ENCODE measurements at places on chromosomes 7 and 10.

GRCh38 chr10:69723653-69724052, 78.1 kb upstream of the COL13A1 start:
- DNase-seq, result no peak

DNA sequence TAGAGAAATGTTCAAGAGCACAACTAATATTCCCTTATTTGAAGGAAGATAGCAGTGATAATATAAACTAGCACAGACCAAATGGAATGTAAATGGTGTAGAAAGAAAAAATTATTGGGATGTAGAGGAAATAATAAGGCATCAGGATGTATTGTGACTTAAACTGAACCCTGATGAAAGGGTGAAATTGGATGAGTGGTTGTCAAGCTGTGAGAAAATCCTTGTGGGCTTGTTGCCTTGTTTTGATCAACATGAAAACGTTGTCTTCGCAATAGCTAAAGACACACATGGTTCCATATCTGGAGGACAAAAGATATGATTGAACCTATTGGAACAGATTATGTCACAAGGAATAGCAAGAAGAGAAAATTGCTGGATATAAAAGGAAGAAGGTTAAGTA, 40.3 kb upstream of the CNTNAP2 start:
- no peak for DNase-seq

DNA sequence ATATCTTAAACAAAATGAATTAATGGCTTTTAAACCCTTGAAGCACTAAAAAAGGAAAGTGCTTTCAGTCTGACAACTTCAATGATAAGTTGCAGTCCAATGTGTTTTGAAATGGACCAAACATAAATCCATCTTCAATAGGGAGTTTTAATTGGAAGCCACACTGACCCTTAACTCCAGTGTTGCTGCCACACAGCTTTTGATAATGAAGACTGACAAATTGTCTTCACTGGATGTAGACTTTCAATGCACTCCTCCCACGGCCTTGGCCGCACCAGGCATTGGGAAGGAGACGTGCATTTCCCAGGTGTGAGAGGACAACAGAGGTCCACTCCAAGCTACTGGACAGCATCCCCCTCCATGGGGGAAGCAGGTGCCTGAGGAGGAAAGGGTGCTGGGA, 159.0 kb upstream of the NRP1 start:
- no peak for DNase-seq

DNA sequence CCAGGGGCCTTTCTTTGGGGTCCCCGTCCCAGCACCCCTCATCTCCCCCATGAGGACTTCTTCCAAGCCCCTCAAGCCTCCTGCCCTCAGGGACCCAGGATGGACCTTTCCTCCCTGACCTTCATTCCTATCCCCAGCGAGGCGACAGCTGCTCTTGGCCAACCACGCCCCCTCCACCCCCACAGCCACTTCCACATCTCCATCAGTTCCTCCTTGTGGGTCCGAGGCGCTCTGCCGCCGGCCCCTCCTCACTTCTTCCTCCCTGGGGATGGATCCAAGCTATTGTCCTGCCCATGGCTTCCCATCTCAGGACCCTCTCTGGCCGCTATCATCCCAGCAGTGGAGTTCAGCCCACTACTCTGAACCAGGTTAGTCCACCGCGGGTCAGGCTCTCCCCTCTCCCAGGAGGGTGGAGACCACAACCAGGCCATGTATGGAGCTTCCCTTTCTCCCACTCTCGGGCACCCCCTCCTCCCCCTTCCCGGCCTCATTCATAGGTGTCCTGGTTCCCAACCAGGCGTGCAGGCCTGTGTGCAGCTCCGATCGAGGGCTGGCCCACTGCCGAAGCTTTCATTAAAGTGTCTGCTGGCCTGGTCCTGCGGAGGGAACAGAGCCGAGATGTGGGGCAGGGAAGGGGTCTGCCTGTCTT, 1.7 kb upstream of the SH2B2 start:
- DNase-seq, result no peak

DNA sequence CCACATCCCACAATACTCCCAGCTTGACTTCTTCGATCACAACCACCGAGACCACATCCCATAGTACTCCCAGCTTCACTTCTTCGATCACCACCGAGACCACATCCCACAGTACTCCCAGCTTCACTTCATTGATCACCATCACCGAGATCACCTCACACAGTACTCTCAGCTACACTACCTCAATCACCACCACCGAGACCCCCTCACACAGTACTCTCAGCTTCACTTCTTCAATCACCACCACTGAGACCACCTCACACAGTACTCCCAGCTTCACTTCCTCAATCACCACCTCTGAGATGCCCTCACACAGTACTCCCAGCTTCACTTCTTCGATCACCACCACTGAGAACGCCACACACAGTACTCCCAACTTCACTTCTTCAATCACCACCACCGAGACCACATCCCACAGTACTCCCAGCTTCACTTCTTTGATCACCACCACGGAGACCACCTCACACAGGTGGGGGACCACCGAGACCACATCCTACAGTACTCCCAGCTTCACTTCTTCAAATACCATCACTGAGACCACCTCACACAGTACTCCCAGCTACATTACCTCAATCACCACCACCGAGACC, 8.6 kb downstream of the MUC3A start:
- no peak for DNase-seq

DNA sequence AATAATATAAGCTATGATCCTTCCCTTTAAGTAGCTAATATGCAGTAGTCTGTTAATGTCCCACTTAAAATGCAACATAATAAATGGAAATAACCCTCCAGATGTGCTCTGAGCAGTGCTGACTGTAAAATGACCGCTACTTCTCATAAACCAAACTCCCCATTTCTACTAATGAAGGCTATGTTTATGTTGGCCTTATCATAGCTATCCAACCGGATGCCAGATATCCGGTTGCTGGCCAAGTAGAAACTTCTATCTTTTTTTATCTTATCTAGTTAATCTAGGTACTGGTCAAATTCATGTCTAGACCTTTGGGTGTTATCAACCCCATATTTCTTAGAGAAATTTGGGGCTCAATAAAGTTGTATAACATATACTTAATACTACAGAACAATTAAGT, 56.6 kb downstream of the CHRM2 start:
- no peak for DNase-seq

DNA sequence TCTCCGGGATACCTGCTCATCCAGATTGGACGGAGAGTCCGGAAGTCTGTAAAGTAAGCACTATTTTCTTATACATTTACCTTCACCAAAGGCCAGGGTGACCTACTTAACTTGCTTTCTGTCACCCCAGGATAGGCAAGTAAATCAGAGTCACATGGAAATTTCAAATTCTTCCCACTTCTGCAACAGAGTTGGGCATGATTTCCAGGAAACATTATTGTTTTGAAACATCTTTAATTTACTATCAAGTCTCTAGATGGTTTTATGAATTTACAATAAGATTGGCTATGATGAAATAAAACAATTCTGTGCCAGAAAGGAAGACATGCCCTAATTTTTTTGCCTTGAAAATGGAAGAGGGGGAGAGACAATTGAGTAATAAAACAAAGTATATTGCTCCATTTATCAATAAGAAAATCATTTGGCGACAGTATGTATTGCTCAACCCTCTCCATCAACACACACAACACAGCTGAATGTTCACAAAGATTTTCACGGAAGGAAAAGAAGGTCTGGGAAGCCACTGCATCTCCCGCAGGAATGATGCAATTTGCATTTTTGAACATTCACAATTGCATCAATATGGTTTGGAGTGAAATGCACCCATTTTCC, 702.8 kb downstream of the PARD3 start:
- DNase-seq, result no peak

GRCh38 chr7:25329815-25330214, 101.5 kb upstream of the NPVF start:
- no peak for DNase-seq

GRCh38 chr7:122719010-122719578, 16.4 kb upstream of the RNF148 start:
- no peak for DNase-seq

DNA sequence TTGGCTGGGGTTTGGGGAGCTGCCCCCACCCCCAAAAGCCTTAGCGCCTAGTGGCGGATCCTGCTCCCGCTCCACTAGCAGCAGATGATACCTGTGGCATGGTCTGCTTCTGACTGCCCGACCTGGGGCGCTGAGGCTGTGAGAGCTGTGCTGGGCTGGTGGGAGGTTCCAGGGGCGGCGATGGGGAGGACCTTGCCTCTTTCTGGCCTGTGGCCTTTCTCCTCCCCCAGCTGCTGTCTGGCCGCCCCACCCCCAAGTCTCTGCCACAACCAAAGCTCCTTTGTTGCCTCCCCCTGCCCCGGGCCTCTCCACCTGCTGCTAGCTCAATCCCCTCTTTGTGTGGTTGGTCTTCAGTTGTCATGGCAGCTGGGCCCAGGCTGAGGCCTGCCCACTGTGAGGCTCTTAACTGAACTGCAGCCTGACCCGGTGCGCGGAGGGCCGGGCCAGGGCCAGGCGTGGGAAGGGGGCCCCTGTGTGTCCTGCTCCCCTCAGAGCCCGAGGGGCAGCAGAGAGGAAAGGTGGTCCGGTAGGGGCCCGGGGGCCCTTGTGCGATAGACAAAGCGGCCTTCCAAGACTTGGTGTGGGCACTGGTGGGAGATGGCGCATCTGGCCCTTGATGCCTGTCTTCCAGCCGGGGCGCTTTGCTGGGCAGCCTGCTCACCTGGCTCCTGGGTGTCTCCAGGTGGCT, 4.7 kb downstream of the ZNF775 start:
- no peak for DNase-seq

GRCh38 chr7:2522780-2523433, 3.3 kb downstream of the LFNG start:
- no peak for DNase-seq

- DNase-seq, result no peak
Measured at GRCh38 chr10:91860885-91861284, 48.4 kb downstream of the FGFBP3 start.

- DNase-seq, result no peak
Measured at GRCh38 chr10:86086418-86086817, 280.2 kb downstream of the GRID1 start.

DNA sequence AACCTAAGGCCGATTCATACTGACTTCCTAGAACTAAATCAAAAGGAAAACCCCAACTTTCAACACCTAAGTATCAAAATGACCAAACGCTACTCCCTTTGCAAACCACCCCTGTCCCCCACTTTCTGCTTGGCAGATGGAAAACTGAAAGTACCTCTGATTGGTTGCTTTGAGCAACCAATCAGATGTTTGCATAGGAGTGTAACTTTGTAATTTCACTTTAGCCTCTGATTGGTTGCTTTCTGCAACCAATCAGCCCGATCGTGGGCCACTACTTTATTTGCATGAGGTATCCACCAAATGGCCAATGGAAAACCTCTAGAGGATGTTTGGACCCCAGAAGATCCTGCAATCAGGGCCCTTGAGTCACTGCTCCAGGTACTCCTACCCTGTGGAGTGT, 12.3 kb upstream of the SNX10 start:
- DNase-seq, result no peak

GRCh38 chr10:71797533-71798307, 24.4 kb upstream of the VSIR start:
- no peak for DNase-seq

DNA sequence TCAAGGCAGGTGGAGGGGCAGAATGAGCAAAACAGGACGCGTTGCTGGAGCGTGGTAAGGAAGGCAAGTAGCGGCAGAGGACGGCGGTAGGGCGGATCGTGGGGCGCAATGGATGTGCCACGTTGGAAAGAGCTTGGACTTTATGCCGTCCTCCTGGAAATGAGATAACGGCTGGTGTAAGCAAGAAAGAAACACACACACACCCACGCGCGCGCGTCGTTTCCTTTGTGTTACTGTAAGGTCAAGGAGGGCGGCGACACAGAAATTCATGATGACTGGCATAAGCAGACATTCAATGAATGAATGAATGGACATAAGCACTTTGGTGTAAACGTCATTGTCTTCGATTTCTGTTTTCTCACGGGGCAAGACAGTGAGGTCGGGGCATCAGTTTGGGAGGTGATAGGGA, 683 bp upstream of the ENTPD7 start:
- no peak for DNase-seq

DNA sequence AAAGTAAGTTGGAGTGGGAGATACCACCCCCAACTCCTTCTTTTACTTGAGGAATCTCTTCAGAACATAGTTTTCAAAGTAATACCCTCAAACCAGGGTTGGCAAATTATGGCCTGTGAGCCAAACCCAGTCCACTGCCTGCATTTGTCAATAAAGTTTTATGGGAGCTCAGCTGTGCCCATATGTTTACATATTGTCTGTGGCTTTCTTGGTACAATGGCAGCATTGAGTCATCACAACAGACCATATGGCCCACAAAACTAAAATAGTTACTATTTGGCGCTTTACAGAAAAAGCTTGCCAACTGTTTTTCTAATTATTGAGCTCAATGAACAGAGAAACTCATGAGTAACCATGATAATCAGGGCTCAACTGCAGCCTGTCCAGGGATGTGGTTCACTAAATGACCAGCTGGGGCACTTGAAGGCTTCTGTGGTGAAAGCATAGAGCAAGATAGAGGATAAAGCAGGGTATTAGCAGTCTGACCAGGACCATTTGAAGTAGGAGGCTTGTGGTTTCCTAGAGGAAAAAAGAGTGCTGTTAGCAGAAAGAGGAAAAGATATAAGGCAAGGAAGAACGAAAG, 196.0 kb upstream of the GRB10 start:
- no peak for DNase-seq

DNA sequence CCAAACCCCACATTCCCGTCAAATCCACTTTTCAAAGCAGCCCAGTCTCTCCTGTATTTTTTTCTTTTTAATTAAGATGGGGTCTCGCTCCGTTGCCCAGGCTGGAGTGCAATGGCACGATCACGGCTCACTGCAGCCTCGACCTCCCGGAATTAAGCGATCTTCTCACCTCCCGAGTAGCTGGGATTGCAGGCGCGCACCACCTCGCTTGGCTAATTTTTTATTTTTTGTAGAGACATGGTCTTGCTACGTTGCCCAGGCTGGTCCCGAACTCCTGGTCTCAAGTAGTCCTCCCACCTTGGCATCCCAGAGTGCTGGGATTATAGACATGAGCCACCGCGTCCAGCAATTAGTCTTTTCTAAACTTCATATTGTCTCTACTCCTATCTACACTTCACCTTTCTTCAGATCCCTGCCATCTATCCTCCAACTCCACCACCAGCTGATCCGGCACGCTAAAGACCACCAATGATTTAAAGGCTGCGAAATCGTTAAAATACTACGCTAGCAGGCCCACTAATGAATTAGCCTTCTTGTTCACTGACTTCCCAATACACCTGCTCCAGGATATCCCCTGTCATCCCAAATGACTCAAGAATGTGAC, 525 bp upstream of the CHUK start:
- DNase-seq, result no peak

DNA sequence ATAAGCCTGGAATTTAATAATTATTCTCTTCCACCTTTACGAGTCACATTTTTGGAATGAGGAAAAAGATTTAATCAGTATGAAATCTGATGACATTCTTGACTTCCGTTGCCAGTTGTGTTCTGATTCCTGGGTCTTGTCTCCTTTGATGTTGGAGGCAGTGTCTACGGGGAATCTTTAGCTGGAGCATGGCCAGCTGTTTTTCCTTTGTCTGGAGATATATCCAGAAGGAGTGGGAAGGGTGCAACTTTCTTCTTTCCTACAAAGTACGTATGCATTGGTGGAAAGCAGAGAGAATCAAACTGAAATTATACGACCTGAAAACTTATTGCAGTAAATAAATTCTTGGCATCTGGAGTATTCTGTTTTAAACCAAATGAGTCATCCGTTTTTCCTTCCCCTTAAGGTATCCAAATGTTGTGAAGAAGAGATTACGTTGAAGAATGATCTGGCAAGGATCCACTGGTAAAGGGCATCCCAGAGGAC, 6.9 kb upstream of the GNG11 start:
- no peak for DNase-seq
